ENCODE measurements at places on chromosomes 6 and 20.

- DNase-seq = peak; percentile 21
Measured at GRCh38 chr6:107489636-107490565, at the start of gene SOBP. Gene SOBP (plus strand): TSS chr6:107490117. CDS start chr6:107490617, 500 bp downstream.

GRCh38 chr6:4889701-4890100, 113.5 kb downstream of the CDYL start:
- DNase-seq = no peak

DNA sequence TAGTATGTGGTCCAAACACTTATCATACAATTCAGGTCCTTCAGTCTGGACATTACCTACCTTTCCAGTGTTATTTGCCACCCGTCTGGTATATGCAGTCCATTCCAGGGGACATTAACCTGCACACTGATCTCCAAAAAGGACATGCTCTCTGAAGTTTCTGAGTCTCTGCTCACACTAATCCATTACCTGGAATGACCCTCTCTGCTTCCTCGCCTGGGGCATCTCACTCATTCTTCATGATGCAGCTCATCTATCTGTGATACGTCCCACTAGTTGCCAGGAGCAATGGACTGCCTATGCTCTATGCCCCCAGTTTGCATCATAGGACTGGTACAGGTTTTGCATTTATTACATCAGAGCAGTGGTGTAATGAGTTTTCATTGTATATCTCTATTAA, 5.9 kb upstream of the TUBB2B start:
- no peak for DNase-seq

DNA sequence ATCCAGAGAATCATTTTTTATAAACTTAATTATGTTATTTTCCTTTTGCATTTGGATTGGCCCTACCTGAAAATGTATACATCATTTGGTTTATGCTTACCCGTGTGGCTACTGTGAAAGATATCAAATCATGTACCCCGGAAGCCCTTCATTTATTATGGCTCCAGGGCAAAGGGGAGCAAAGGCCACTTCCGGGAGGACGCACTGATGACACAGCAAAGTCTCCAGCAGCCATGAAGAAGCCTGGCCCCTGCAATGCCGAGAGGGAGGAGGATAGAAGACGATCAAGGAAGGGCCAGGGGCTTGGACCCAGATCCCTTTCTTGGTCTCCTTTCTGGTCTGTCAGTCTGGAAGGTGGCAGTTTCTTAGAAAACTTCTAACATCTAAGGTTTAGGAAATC, 380.3 kb upstream of the AGPAT4 start:
- no peak for DNase-seq

DNA sequence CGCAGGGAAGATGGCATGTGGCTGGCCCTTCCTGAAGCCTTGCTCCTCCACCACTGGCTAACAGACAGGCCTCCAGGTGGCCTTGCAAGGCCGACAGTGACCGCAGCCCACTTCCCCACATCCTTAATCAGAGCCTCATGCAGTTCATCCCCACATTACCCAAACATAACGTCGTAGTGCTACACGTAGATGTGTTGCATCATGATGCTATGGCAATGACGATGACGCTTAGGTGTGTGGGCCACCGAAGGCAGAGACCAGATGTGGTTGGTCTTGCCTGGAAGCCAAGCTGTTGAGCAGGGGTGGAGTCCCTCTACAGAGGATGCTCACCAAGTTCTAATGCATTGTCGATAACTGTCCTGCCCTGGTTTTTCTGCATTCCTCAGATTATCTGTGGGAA, 5.6 kb downstream of the CD93 start:
- no peak for DNase-seq

Data from activated CD4-positive, alpha-beta T cell treated with anti-CD3 and anti-CD28 coated beads, Interleukin-2, amount 50 U/mL, for 4 hours (primary cell).